Activated CD4-positive, alpha-beta T cell treated with anti-CD3 and anti-CD28 coated beads, Interleukin-2, amount 50 U/mL, for 4 hours (primary cell): ENCODE measurements at places on chromosomes 11 and 22.

DNA sequence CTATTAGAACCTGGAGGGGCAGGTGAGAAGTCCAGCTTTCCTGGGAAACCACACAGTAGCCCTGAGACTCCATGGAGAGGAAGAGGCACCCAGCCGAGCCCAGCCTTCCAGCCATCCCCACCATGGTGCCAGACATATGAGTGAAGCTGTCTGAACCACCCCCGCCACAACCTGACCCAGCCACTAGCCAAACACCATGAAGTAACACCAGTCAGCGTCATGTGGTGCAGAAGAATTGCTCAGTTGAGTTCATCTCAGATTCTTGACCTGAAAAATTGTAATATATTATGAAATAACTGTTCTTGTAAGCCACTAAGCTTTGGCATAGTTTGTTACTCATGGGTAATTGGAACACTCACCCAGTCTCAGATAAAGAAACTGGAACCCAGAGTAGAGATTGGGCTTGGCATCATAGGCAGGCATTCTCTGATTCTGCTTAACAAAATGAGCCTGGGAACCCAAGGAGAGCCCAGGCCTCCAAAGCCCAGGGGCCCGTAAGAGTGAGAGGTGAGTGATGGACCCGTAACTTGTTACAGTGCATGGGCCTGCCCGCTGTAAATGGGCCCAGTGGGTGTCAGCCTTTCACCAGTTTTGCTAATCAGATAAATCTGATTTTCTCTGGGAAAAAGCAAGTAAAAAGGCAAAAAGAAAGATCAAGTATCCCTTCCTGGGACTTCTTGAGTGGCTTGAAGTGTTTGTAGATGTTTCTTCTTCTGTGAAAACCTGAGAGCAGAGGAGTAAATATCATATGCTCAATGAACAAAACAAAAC lies 305.5 kb downstream of the DDX10 start:
- no peak for DNase-seq

DNA sequence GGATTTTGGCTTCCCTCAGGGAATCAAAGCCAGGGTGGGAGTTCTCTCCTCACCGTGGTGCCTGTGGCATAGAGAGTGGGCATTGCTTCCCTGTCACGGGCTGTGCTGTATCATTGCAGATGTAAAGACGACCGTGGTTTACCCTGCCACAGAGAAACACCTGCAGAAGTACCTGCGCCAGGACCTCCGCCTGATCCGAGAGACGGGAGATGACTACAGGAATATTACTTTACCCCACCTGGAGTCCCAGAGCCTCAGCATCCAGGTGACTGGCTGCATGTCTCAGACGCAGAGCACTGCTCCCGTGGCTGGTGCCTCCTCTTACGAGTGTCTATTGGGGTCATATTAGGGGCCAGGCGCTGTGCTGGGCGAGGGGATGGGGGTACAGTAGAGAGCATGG lies 24.2 kb upstream of the ST3GAL4 start:
- no peak for DNase-seq

DNA sequence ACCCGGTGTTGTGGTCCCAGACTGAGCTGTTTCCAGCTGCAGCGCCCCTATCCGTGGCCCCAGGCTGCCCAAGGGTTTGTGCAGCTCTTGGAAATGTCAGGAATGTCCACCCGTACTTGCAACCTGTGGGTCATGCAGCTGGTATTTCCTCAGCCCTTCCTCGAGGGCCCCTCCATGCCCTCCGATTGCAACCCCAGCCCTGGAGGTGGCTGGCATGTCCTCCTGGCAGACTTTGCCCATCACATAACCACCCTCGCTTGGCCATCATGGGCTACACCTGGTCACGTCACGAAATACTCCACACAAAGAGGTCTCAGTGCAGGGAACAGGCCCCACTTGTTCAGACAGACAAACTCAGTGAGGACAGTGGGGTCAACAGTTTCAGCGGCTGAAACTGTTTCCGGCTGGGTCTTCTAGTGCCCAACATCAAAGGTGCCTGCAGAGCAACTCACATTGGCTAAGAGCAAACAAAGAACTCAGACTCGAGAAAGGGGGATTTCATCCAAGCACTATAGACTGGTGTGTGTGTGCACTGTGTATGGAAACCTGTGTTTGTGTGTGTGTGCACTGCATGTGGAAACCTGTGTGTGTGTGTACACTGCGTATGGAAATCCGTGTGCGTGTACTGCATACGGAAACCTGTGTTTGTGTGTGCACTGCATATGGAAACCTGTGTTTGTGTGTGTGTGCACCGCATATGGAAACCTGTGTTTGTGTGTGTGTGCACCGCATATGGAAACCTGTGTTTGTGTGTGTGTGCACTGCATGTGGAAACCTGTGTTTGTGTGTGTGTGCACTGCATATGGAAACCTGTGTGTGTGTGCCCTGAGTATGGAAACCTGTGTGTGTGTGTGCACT lies 72.8 kb upstream of the CCND1 start:
- no peak for DNase-seq

- no peak for DNase-seq
These were observed 15.5 kb upstream of the ZFTA start for GRCh38 chr11:63783925-63784592.

- no peak for DNase-seq
These were observed 93.7 kb downstream of the JRKL start for GRCh38 chr11:96483374-96483955.

DNA sequence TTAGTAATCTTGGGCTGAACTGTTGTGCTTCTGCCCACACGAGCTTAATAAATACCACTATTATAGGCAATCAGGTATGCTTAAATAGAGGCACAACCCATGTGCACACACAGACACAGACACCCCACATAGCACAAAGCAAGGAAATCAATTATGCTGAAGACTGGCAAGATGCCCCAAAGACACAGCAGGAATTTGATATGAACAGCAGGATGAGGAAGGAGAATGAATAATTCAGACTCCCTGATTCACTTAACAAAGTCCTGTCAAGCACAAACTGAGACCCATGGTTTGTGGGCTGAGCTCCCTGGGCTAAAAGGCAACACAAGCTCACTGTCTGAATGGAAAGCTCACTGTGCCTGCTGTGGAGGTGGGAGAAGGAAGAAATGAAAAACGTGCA lies 42.5 kb downstream of the RBFOX2 start:
- no peak for DNase-seq
